ENCODE measurements at places on chromosomes 3 and 15.

- no peak for DNase-seq
Measured at GRCh38 chr3:58646503-58646902, 20.1 kb downstream of the FAM3D start.

GRCh38 chr3:175107231-175107630, 248.1 kb downstream of the NAALADL2 start:
- no peak for DNase-seq

- DNase-seq = no peak
Measured at GRCh38 chr3:30285188-30286006, 321.0 kb upstream of the TGFBR2 start.

- no peak for DNase-seq
Measured at GRCh38 chr3:56869157-56869889, 67.6 kb upstream of the ARHGEF3 start.

DNA sequence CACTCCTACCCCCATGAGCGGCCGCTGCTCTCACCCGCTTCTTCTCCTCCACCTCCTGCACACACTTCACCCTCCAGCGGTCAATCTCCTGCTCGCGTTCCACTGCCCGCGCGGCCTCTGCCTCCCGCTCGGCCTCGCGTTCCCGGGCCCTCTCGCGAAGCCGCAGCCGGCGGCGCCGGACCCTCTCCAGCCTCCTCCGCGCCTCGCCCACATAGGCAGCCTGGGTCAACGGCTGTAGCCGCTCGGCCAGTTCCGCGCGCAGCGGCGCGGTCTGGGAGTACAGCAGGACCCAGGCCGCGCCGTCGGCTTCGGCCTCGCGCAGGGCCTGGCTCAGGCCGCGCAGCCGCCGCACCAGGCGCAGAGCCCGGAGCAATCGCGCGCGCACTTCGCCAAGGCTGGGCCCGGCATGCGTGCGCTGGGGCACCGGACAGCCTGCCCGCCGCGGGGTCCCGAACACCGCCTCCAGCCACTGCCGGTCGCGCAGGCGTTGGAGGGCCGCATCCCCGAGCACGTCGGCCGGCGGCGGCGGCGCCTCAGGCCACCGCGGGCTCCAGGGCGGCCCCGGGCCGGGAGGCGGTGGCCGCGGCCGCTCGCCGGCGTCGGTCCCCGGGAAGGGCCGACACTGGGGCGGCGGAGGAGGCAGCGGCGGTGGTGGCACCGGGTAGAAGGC, 595 bp downstream of the PDCD7 start:
- peak; percentile 23 for DNase-seq

- peak; percentile 4 for DNase-seq
Measured at GRCh38 chr15:51621936-51622603, 501 bp downstream of the DMXL2 start.

DNA sequence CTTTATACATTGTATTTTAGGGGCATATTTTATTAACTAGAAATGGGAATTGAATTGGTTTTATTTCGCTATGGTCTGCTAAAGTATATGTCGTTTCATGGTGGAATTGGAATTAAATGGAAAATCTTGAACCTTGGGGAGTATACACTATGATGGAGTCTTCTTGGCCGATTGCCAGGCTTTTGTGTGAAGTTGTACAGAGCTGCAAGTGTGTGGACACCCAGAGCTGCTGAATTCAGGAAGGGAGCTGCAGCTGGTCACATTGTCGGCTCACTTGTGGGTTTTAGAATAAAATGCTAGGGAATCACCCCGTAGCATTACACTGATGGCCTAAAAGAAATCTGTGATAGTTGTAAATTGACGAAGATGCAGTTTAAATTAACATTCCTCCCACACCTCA, 35.1 kb downstream of the USP3 start:
- no peak for DNase-seq

All from activated CD4-positive, alpha-beta T cell treated with anti-CD3 and anti-CD28 coated beads, Interleukin-2, amount 50 U/mL, for 1 hour (primary cell).